NCI-H1092 (cell line): ENCODE measurements at places on chromosomes 3 and 15.

- DNase-seq: peak; percentile 31
These were observed 19.5 kb upstream of the COMMD2 start for GRCh38 chr3:149771652-149772271.

- no peak for DNase-seq
These were observed 64.9 kb downstream of the CMTM8 start for GRCh38 chr3:32303399-32303747.

- DNase-seq: no peak
These were observed 12.8 kb downstream of the ELL3 start for GRCh38 chr15:43763819-43764446.

- DNase-seq: no peak
These were observed 85.0 kb upstream of the XCR1 start for GRCh38 chr3:46112296-46112695.

DNA sequence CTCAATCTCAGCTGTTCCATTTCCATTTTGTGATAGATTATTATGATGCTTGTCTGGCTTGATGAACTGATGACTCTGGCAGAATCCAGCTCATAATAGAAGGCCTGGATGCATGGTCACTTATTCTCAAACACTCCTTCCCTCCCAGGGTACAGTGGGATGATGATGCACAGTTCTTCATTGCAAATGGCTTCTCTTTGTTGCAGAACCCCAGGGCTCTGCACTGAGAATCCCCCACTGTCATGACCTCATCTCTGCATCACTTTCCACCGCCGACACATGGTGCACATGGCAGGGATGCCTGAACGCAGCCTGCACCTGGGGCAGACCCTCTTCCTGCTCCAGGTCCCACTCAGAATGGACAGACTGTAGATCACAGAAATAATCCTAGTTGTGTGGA lies 515.6 kb upstream of the NR2F2 start:
- DNase-seq: no peak

- DNase-seq: no peak
These were observed 72.7 kb downstream of the DHX36 start for GRCh38 chr3:154251610-154252009.

DNA sequence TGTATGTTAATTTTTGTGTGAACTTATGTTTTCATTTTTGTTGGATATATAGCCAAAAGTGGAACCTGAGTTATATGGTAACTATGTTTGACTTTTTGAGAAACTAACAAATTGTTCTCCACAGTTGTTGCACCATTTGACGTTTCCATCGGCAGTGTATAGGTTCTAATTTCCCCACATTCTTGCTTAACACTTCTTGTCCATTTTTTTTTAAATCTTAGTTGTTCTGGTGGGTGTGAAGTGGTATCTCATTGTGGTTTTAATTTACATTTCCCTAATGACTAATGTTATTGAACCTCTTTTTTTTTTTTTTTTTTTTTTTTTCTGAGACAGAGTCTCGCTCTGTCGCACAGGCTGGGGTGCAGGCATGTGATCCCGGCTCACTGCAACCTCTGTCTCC lies 8.0 kb downstream of the NISCH start:
- no peak for DNase-seq
